ENCODE measurements at places on chromosomes 12 and 14.
A peak's percentile ranks its signal among the peaks of the same experiment; 100 is the strongest.

DNA sequence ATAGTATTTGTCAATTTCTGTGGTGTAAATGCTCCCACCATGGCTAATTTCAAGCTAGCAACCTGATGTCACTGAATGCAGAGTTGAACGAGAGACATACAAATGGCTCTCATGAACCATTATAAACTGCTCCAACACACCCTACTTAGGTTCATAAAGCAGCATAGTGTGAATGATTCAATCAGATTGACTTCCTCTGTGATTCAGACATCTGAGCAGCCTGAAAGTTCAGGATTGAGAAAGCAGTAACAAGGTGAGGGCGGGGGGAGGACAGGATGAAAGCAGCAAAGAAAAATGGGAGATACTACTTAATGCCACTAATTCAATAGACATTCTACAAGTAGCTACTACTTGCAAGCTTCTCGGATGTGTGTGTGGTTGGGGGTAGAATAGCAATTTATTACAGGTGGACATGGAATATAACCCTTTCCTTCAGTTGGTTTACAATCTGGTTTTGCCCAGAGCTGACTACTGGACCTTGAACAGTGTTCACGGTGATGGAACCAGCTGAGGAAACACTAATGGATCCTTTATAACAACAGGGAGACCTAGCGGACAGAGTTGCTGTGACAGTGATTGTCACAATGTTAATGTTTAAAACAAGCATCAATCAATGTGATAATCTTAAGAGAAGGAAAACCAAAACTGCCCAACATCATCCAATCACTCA, 52.5 kb upstream of the PELI2 start:
- no peak for DNase-seq

GRCh38 chr12:46764005-46764404, 61.8 kb downstream of the SLC38A4 start:
- no peak for DNase-seq

DNA sequence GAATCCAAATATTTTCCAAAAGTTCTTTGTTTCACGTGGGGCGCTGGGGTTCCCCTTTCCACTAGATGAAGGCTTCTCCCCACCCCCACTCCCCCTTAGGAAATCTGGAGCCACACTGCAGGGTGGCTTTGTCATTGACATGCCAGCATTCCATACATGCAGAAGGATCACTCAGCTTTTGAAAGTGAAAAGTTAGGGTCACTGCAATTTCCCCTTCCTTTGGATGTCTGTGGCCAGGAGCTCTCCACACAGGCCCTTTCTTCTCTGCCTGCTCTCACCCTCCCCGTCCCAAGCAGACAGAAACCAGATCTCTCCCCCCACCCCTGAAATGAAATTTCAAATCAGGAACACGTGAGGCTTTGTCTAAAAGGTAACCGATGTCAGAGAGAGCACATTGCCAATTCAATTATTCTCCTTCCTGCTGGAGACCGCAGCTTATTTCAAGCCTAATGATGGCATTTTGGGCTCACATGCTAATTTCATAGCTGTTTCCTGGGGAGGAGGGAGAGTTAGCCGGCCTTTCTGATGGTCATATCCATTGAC, 153.9 kb upstream of the RFLNA start:
- no peak for DNase-seq

- DNase-seq: no peak
Observed at GRCh38 chr14:68109132-68109900, 289.7 kb downstream of the RAD51B start.

- no peak for DNase-seq
Observed at GRCh38 chr14:101869217-101869616, 95.2 kb upstream of the DYNC1H1 start.

DNA sequence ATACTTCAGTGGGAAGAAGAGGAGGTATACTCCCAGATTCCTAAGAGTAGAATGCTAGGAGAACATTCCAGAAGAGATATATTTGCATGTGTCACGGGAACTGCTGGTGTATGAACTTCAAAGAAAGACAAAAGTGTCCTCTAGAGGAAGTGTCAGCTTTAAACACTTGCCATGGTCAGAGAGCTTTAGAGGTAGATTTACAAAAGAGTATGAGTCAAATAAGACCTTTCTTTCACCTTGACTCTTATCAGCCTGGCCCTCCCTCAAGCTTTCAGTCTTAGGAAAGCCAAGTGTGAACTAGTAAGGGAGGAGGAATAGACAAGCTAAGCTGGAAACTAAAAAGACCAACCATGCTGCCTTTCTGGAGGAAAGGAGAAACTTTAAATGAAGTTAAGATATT, 34.7 kb downstream of the COX8C start:
- DNase-seq: no peak

GRCh38 chr12:56377310-56377988, 14.8 kb upstream of the APOF start:
- peak; percentile 70 for DNase-seq

DNA sequence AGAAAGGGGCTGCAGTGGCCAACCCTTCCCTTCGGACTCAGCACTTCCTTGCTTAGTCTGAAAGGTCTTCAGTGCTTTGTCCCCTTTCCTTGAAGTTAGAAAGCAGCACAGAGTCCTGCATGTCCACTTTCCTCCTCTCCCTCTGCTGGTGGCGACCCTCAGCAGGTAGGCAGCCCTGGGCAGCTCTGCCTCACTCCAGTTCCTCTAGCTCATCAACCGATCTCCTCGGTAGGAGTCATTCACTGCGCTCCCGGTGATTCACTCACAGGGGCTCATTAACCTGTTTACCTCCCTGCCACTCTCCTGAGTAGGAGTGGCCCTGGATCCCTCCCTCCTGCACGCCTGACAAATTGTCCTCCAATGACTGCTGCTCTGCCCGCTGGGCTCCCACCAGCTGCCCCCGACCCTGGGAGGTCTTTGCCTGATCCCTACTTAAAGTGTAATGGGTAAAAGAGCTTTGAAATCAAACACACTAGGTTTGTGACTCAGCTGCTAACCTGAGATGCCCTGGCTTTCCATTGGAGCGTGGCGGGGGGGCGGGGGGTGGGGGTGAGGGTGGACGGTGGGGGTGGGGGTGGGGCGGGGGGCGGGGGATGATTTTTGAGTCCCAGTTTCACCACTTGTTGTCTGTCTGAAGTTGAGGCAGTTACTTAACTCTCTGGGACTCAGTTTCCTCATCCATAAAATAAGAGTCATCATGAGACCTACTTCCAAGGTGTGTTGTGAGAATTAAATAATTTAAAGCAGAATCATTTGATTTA, 4.2 kb downstream of the SCNN1A start:
- DNase-seq: no peak

- no peak for DNase-seq
Observed at GRCh38 chr14:102131741-102132140, 8.0 kb upstream of the WDR20 start.

- DNase-seq: no peak
Observed at GRCh38 chr14:81141426-81141825, 79.3 kb downstream of the GTF2A1 start.

DNA sequence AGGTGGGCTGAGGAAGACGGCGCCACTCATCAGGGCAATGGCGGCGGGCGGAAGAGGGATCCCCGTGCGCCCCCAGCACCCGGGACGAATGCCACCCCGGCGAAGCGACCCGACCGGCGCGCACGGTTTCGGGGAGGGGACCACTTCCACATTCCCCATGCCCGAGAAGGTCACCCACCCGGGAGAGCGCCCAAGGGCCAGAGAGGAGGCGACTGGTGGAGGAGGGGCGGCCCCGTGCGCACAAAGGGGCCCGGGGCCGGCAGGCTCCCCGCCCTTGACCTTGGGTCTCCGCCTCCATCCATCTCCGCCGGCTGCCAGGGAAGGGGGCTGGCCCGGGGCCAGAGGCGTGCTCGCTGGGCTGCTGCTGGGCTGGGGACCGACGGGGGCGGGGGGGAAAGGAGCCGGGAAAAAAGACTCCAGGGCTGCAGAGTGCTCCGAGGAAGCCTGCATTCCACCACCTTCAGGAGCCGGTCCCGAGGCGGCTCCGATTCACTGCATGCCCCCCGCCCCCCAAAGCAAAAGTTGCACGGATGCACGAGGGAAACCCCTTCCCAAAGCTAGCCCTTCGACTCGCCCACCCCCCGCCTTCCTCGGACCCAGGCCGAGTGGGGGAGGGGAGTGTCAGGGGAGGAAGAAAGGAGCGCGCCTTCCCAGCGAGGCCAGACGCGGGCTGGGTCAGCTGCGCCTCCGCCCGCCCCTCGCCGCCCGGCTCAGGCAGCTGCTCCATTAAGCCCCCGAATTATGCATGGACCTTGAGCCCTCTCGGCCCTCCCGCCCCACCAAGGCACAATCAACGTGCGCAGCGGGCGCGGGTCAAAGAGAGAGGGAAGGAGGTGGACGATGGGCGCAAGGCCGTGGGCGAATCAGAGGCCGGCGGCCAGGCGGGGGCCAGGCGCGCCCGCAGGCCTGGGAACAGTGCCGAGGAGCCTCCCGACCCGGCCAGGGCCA, 26.2 kb downstream of the BCL11B start:
- no peak for DNase-seq

DNA sequence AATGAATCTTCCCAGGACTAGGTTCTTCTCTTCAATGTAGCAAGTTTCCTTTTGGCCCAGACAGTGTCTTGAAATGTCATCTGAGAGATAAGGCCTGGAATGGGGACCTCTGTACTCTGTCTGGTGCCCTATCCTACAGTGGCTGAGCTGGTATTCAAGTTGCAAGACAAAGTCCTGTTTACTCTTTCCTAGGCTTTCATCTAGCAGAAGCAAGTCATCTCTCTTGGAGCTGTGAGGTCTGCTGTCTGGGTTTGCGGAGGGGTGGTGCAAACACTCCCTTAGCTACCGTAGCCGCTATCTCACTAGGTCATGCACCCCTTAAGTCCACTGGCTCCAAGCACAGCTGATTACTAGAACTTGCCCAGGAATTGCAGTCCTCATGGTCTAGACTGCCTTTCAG, 149.7 kb upstream of the SLC16A7 start:
- DNase-seq: no peak

DNA sequence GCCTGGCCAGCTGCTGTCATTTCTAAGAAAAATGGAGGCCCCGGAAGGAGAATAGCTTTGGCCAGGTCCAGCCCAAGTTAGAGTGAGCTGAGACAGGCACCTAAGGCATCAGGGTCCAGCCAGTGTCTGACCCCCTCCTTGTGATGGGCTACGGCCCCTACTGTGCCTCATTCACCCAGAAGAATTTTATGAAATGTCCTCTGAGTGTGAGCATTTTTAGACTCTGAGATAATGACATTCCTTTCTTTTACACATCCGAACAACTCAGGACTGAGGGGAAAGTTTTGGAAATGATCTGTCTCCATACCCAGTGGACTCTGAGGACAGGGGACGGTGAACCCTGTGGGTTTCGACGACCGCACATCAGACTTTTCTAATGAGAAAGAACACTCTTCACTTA, 50.4 kb downstream of the SLC24A4 start:
- DNase-seq: no peak

DNA sequence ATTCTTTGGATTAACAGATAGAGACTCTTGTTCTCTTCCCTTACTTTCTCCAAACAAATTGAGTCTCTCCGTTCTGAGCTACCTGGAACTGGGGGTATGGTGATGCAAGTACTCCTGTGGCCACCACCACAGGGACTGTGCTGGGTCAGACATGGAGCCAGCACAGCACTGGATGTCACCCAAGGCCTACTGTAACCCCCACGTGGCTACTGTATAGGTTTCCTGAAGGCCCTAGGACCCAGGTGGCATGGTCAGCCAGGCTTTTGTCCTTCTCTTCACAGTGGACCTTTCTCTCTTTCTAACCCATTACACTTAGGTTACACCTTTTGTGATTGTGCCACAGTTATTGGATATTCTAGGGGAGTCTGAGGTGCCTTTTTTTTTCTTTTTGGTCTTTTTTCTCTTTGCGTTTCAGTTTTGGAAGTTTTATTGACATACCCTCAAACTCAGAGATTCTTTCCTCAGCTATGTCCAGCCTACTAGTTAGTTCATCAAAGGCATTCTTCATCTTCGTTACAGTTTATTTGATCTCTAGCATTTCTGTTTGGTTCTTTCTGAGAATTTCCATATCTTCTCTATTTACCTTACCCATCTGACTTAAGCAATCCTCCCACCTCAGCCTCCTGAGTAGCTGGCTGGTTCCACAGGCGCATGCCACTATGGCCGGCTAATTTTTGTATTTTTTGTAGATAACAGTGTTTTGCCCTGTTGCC, 6.0 kb upstream of the KLHDC2 start:
- DNase-seq: no peak

DNA sequence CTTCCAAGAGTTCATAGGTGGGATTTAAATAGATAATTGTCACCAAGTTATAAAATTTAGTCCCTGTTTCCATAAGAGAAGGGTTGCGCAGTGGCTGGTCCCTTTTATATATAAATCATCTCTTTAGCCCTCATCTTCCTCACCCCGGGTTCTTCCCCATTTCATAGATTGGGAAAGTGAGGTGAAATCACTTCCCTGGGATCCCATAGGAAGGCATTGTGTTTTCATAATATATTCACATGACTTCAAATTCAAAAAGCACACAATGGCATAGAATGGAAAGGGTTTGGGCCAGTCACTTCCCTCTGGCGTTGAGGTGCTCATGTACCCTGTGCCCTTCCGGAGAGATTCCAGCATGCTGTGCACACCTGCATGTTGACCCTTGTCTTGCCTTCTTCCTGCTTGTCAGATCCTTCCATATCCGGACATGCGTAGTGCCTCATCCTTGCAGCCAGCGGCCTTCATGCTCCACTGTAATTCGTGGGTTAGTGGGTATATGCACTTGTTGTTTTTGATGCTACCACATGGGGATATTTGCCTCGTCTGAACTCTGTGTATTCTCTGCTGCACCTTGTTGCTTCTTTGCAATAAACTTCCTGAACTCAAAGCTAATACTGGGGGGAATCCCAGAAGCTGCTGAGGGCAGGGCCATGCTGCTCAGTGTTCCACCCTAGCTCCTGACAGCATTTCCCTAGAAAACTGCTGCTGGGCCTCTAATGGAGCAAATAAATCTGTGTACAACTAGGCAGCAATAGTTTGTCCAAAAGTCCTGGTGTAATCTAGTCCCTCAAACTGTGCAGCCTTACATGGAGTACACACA, 59.6 kb downstream of the ANAPC7 start:
- no peak for DNase-seq

GRCh38 chr12:6551496-6552139, 4.2 kb downstream of the IFFO1 start:
- no peak for DNase-seq

GRCh38 chr12:32322354-32322753, 77.0 kb upstream of the FGD4 start:
- no peak for DNase-seq

DNA sequence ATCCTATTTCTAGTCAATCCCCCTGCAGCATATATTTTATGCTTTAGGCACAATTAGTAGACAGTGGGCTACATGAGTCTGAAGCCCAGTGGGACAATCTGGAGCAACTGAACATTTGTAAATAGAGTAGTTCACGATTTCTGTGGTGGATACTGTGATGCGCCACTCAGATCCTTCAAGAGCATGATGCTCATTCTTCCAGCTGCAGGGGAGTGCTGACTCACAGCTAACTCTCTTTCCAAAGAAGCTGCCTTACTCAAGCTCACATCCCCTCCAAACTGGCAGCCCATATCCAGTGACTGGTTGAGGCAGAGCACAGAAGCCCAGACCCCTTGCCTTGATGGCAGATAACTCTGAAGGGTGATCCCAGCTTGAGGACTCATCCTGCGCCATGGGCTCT, 224.2 kb upstream of the EEA1 start:
- DNase-seq: no peak

GRCh38 chr14:102117852-102118251, 21.8 kb upstream of the WDR20 start:
- DNase-seq: no peak
